Liver (tissue), 10 donors: ENCODE measurements at places on chromosomes 1 and 21. TPM values are rescaled to one million over a fixed set of nuclear protein-coding genes. Genes with fewer than 3 reads are reported as not detected.

IGFN1 gene
- 0.03 TPM for polyA plus RNA-seq

PBX1 gene
- 2.5 TPM for polyA plus RNA-seq

ALG14 gene
- polyA plus RNA-seq = 1.0 TPM

TRPM2 gene
- polyA plus RNA-seq = 0.61 TPM

SEC16B gene
- polyA plus RNA-seq = 43.6 TPM

CNKSR1 gene
- 0.48 TPM for polyA plus RNA-seq

HES2 gene
- polyA plus RNA-seq = 0.10 TPM

FALEC gene
- not detected for polyA plus RNA-seq
